ENCODE measurements at places on chromosomes 1 and 21.

GRCh38 chr1:28256197-28256827, 3.0 kb upstream of the SESN2 start:
- DNase-seq = no peak

DNA sequence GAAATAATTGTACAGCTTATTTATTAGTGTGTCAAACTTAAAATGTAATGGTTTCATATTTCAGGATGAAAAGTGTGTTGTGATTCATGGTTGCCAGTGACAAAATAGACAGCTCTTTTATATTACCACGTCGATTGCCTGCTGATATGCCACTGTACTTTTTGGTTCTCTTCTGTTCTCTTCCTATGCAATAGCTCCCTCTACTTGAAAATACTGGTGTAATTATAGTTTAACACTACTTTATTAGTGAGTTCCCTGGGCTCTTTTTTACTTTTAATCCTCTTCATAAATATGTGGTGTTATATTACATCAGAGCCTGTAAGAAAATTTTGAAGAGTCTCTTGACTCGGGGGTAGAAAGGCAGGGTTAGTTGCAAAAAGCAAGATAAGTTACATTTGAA, 111.3 kb downstream of the PATJ start:
- peak; percentile 29 for DNase-seq

DNA sequence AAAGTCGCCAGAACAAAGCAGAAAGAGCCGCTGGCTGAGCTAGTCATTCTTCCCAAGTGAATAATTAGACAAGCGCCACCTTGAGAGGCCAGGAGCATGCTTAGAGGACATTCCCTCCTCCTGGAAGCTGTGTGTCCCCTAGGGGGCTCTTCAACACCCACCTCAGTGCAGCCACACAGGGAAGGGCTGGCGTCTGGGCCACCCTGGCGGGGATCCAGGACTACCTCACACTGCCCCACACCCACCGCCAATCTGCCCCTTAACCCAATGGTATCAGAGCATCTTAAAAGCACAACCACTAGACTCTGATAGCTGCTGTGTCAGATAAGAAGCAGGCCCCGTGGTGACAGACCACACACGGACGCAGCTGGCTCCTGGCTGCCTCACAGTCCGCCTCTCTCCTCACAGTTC, 24.9 kb downstream of the SETD4 start:
- DNase-seq = no peak

GRCh38 chr1:222392556-222392955, 155.3 kb downstream of the HHIPL2 start:
- peak; percentile 37 for DNase-seq

DNA sequence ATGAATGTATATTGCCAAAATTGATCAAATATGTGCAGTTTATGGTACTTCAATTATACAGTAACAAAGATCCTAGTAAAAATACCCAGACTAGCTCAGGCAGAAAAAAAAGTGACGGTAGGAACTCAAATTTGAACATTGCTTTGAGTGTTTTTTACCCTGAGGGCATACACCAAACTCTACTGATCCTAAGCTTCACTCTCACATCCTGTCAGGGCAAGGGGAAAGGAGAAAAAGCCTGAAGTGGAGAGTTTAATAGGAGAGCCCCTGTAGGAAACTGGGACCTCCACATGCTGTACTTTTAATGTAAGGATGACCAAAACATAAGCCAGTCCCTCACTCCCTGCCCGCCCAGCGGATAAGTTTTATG, 59.8 kb upstream of the GNG12 start:
- no peak for DNase-seq

DNA sequence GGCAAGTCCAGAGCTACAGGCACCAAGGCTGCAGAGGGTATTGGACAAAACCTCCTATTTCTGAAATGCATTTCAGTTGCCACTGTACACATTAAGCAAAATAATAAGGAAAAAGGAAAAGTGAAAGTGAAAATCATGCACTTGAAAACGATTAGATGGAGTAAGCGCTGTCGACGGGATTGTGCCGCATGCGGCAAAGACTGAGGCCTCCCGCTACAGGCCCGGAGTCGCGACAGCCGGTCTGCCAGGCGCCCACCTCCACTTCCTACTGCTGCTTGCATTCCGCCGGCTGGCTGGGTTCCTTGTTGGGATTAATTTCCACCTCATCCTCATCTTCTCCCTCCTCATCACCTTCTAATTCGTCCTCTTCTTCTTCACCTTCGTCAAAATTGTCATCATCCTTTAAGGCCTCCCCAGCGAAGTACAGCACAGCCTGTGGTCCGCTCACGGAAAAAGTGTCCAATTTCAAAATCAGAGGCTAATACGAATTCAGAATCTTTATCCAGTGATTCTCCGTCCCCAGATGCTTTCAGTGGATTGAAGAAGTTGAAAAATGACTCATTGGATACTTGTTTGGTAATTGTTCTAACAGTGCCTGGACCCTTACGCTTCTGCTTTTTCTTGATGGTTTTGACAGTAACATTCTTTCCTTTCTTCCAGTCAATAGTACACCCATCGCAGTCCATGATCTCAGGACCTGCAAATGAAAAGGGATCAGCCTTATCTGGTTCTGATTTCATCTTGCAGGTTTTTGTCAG, 38.0 kb downstream of the CD58 start:
- DNase-seq = no peak

DNA sequence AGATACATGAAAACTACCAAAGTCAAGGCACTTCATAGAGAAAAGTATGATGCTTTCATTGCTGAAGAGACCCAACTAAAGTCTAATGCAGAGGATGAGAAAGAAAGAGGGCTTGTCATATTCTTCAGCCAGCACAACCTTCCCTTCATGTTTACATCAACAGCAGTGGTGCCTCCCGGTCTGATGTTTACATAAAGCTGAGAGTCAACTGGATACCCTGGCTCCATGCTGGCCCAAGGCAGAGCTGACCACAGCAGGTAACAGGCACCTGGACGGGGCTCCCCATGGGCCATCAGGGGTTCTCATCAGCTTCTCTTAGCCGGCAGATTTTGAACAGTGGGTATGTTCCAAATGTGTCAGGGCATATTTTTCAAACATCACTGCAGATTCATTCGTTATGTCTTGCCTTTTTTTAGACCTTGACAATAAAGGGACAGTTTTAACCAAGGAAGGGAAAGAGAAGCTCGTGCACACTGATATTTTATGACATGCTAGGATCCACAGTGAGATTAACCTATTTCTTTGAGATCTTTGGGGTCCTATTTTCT, 117.1 kb downstream of the NRIP1 start:
- DNase-seq = no peak

DNA sequence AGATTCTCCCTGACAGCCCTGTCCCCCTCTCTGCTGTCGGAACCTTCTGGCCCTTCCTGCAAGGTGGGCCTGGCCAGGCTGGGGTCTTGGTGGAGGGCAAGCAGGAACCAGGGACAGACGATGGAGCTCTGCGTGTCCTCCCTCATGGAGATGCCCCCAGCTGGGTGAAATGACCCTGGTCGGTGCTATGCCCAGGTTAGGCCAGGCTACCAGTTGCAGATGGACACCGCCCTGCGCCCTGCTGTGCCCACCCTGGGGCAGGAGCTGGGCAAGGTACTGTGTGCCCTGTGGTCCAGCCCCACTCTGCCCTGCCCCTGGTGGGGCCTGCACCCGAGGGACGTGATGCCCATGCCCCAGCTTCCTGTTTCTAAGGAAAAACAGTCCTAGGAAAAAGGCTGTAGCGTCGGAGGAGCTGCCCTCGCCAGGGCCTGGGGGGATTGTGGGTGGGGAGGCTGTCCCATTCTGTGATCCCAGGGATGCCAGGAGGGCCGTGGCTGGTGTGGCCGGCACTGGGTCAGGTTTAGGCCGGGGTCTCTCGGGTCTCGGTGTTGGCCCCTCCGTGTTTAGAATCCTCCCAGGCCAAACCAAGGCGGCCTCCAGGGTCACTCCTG, 77.6 kb downstream of the MORN1 start:
- DNase-seq = no peak

GRCh38 chr1:171158551-171158950, 26.5 kb upstream of the FMO2 start:
- DNase-seq = no peak

DNA sequence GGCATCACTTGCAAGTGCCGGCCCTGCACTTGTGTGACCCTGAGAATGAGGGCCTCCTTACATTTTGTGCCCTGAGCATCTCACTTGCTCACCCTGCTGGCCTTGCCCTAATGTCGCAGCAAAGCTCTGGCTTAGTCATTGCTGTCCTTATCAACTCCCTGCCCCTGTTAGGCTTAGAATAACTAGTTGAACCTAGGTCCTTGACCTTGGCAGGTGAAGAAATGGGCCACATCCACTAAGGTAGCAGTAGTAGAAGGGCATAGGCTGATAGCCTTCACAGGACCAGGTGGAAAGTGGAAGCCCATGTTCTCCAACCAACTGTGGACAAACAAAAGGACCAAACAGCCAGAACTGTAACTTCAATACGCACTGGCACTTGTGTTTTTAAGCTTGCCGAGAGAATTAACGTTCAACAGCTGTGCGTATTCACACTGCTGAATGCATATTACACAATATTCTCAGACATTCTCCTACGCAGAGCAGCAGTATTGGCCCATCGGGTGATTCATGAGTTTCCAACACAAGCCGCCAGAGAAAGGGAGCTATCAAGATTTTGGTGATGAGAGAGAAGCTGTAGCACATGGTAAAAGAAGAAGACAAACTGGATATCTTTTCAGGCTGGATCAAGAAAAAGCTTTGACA, 27.7 kb upstream of the PTGFRN start:
- DNase-seq = peak; percentile 93

DNA sequence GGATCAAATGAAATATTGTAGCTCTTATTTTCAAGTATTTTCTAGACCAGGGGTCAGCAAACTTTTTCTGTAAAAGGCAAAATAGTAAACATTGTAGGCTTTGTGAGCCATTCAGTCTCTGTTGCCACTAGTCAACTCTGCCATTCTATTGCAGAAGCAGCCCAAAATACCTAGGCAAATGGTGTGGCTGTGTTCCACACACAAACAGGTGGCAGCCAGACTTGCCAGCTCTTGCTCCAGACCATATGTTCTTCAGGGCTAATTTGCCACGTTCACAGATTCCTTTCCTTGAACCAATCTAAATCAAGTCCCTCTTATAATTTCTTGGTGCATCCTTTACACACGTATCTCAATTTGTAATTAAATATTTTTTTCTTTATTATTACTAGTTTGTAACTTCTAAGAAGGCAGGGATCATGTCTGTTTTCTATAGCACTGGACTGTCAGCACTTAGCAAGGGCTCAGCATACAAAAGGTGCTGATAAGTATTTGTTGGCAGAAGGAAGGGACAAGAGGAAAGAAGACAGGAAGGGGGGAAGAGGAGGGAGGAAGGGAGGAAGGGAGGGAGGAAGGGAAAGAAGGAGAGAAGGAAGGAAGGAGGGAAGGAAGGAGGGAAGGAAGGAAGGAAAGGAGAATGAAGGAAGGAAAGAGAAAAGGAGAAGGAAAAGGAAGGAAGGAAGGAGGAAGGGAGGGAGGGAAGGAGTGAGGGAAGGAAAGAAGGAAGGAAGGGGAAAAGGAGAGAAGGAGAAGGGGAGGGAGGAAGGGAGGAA, 106.5 kb upstream of the EDEM3 start:
- peak; percentile 81 for DNase-seq

- no peak for DNase-seq
Observed at GRCh38 chr21:21297211-21297610, 299.0 kb downstream of the NCAM2 start.

GRCh38 chr21:33432496-33432895, 29.3 kb downstream of the IFNGR2 start:
- DNase-seq = no peak

DNA sequence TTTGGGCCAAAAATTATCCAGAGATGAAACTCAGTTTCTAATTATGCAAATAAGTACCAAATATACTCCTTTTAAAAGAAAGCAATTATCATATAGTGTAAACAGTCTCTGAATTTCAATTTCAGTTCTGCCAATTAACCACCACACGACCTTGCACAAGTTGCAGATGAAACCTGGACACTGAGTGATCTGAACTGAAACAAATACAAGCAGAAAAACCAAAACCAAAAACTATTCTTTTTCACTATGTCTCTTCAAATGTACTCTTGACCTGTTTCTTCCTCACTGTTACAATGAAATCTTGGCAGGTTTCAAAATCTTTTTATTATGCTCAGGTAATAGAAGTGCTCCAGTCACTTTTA, 79.2 kb downstream of the TYW3 start:
- no peak for DNase-seq

DNA sequence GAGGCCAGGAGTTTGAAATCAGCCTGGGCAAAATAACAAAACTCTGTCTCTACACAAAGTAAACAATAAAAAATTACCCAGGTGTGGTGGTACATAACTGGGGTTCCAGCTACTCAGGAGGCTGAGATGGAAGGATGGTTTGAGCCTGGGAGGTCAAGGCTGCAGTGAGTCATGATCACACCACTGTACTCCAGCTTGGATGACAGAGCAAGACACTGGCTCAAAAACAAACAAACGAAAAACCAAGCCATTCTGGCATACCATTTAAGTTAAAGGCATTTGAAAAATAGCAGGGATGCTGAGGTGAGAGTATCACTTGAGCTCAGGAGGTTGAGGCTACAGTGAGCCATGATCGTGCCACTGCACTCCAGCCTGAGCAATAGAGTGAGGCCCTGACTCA, 5.3 kb upstream of the ALDH9A1 start:
- DNase-seq = no peak

- DNase-seq = no peak
Observed at GRCh38 chr1:193438312-193438711, 251.9 kb upstream of the B3GALT2 start.

GRCh38 chr1:203726417-203726867, 38.5 kb upstream of the LAX1 start:
- DNase-seq = no peak

DNA sequence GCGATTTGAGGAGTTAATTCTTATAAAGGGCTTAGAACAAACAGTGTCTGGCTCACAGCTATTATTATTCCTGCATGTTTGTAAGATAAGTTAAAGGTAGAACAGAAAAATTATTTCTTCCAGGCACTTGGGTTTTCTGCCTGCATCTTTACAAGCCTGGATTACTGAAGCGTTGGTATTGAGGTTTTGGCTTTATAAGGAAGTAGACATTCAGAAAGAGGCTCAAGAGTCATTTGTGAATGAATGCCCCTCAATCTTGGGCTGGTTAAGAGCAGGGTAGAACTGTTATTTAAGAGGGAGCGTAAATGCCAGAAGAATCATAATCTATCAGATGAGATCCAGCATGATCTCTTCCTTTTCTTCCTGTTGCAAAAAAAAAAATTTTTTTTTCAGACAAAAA, 77.3 kb upstream of the ARID1A start:
- DNase-seq = no peak

GRCh38 chr21:31526040-31526439, 133.5 kb upstream of the SOD1 start:
- DNase-seq = no peak

- no peak for DNase-seq
Observed at GRCh38 chr1:59605184-59605583, 209.6 kb upstream of the HOOK1 start.

DNA sequence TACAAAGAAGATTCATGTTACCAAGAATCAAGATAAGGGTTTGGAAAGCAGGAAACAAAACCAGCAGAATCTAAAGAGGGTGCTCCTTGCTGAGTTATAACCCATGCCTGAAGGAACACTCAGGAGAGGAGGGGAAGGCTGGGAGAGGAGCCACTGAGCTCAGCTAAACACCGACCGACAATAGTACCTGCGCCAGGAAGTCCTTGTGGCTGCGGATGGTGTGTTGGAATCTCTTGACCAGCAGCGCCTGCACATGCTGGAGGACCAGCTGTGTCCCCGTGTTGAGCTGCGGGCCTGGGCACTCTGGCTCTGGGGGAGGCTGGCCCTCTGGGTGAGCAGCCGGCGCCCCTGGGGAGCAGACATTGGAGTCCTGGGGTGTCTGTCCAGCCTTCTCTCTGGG, 89.4 kb downstream of the ABCA4 start:
- no peak for DNase-seq
